ENCODE measurements at places on chromosomes 3 and 15. TPM values are rescaled to one million over a fixed set of nuclear protein-coding genes. Genes with fewer than 3 reads are reported as not detected.

DNA sequence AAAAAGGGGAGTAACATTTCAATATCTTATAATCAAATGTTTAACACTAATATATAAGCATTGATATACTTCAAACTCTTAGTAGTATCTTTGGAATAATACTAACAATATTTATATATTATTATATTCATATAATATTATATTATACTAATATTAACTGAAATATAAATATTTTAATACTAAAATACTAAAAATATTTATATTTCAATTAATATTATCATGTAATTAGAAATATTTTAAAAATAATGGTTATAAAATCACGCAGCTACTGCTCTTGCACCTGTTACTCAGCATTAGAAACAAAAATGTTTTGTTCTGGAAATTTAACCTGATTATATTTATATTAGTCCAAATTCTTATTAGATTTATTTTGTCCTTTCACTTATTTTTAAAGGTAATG lies 12.6 kb upstream of the ATP8B4 start:
- no peak overlapping the region for H3K27ac ChIP-seq
- no peaks in the 10 kb centered on the region for H3K36me3 ChIP-seq
- no peak for DNase-seq
- no peaks in the 10 kb centered on the region for H3K4me1 ChIP-seq
- no peak overlapping the region for H3K4me3 ChIP-seq

- H3K4me3 ChIP-seq, result no peak overlapping the region
- H3K27ac ChIP-seq, result no peak overlapping the region
- no peaks in the 10 kb centered on the region for H3K36me3 ChIP-seq
- DNase-seq, result no peak
These were observed 17.4 kb upstream of the CEMIP start for GRCh38 chr15:80761754-80762153.

- no peaks in the 10 kb centered on the region for H3K27me3 ChIP-seq
- peaks cover 10% of the 10 kb centered on the region for H3K4me1 ChIP-seq
- no peaks in the 10 kb centered on the region for H3K36me3 ChIP-seq
- H3K4me3 ChIP-seq, result no peak overlapping the region
- H3K27ac ChIP-seq, result no peak overlapping the region
These were observed 1.5 kb upstream of the RBM15B start for GRCh38 chr3:51389423-51390183.

GRCh38 chr15:39118510-39118909 lies 462.4 kb upstream of the THBS1 start:
- H3K4me3 ChIP-seq, result no peak overlapping the region
- no peak overlapping the region for H3K27ac ChIP-seq
- no peak for DNase-seq
- H3K27me3 ChIP-seq, result no peaks in the 10 kb centered on the region

GRCh38 chr3:175735866-175736265 lies 876.7 kb downstream of the NAALADL2 start:
- H3K27me3 ChIP-seq, result no peaks in the 10 kb centered on the region
- DNase-seq, result no peak
- no peaks in the 10 kb centered on the region for H3K36me3 ChIP-seq
- H3K4me1 ChIP-seq, result no peaks in the 10 kb centered on the region
- no peak overlapping the region for H3K4me3 ChIP-seq

SEMA3G gene
- 24.8 TPM for total RNA-seq

CYP1A1 gene
- 0.70 TPM for total RNA-seq

SLC25A38 gene
- 30.3 TPM for total RNA-seq

- no peak for DNase-seq
- H3K36me3 ChIP-seq, result no peaks in the 10 kb centered on the region
- H3K27me3 ChIP-seq, result no peaks in the 10 kb centered on the region
- H3K4me3 ChIP-seq, result no peak overlapping the region
These were observed 30.1 kb upstream of the C3orf80 start for GRCh38 chr3:160195106-160195505.

GRCh38 chr15:67815036-67815592 lies 10.2 kb upstream of the SKOR1 start:
- H3K36me3 ChIP-seq, result no peaks in the 10 kb centered on the region
- no peaks in the 10 kb centered on the region for H3K4me1 ChIP-seq
- no peaks in the 10 kb centered on the region for H3K27me3 ChIP-seq
- H3K4me3 ChIP-seq, result no peak overlapping the region
- no peak overlapping the region for H3K27ac ChIP-seq

DNA sequence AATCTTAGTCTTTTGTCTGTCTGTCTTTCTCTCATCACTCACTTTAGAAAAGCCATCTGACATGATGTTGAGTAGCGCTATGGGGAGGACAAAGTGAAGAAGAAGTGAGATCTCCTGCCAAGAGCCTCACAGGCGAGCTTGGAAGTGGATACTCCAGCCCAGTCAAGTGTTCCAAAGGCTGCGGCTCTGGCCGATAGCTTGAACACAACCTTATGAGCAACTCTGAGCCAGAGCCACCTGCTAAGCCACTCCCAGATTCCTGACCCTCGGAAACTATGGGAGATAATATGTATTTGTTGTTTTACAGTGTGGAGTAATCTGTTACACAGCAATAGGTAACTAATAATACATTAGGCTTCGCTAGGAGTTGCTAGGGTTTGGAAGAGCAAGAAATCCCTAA lies 76.2 kb downstream of the MB21D2 start:
- no peaks in the 10 kb centered on the region for H3K27me3 ChIP-seq
- no peaks in the 10 kb centered on the region for H3K4me1 ChIP-seq
- H3K4me3 ChIP-seq, result no peak overlapping the region
- no peaks in the 10 kb centered on the region for H3K36me3 ChIP-seq
- no peak for DNase-seq

POLR2M gene
- total RNA-seq, result 225 TPM

DNA sequence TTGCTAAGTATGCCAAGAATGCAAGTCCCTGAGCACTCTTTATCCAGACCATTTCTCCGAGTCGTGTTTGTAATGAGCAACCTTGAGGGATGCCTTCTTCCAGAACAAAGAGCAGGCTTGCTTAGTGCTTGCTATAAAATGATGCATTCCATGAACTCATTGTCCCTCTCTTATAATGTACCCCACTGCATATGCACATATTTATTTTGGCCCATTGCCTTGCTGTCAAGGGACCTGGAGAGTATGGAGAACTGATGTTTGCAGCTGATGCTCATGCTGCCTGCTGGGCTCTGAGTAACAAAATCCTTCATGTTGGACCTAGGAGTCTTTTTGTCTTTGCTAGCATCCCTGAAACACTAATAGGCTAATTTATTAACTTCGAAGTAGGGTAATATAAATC lies 97.8 kb upstream of the AADACL2 start:
- no peaks in the 10 kb centered on the region for H3K27me3 ChIP-seq
- no peak for DNase-seq
- no peak overlapping the region for H3K4me3 ChIP-seq
- H3K4me1 ChIP-seq, result no peaks in the 10 kb centered on the region
- H3K36me3 ChIP-seq, result no peaks in the 10 kb centered on the region

GRCh38 chr3:111619833-111620232 lies 24.7 kb upstream of the ZBED2 start:
- no peaks in the 10 kb centered on the region for H3K27me3 ChIP-seq
- no peak for DNase-seq
- H3K4me1 ChIP-seq, result peaks cover 5% of the 10 kb centered on the region
- H3K36me3 ChIP-seq, result no peaks in the 10 kb centered on the region

- DNase-seq, result no peak
- no peaks in the 10 kb centered on the region for H3K4me1 ChIP-seq
- no peaks in the 10 kb centered on the region for H3K27me3 ChIP-seq
- H3K36me3 ChIP-seq, result no peaks in the 10 kb centered on the region
- H3K4me3 ChIP-seq, result no peak within 1 kb of the TSS
- no peak within 1 kb of the TSS for H3K27ac ChIP-seq
These were observed at the start of gene DNASE1L3 for GRCh38 chr3:58210761-58211460. TSS of gene DNASE1L3 (minus strand) at chr3:58210972. CDS start at chr3:58210906, 66 bp downstream.

GRCh38 chr15:45747426-45747825 lies 112.6 kb downstream of the SQOR start:
- no peak for DNase-seq
- no peak overlapping the region for H3K27ac ChIP-seq
- H3K4me1 ChIP-seq, result no peaks in the 10 kb centered on the region
- no peak overlapping the region for H3K4me3 ChIP-seq

GOLGA8S gene
- total RNA-seq, result not detected

EIF5A2 gene
- total RNA-seq, result 2.3 TPM

DNA sequence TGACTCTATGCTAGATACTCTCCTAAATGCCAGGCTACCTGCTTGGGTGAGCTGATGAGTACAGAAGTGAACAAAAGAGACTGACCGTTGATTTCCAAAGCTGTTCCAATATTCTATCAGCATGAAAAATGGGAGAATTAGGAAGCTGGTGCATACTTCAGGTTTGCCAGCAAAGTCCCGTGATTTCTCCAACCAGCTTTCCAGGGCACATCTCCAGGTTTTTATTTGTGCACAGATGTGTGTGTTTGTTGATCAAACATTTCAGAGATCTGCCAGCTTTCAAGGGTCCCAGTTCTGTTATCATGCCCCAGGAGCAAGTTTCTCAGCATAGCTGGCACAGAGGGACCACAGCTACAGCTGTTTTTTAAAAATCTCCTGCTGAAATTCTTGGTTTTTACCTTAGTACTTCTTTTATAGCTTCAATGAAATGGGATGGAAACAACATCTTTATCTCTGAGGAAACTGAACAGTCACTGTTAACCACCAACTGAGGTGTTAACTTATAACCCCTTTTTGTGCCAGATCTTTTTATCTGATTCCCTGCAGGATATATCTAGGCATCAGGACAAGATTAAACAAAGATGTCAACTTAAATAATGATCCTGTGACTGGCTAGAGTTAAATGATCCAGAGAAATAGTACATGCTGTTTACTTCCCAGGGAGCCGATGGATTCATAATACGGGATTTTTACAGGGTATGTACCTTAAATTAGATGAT lies 380.8 kb downstream of the GRM7 start:
- no peak overlapping the region for H3K4me3 ChIP-seq
- H3K4me1 ChIP-seq, result no peaks in the 10 kb centered on the region
- no peaks in the 10 kb centered on the region for H3K36me3 ChIP-seq
- DNase-seq, result no peak
- no peak overlapping the region for H3K27ac ChIP-seq

DNA sequence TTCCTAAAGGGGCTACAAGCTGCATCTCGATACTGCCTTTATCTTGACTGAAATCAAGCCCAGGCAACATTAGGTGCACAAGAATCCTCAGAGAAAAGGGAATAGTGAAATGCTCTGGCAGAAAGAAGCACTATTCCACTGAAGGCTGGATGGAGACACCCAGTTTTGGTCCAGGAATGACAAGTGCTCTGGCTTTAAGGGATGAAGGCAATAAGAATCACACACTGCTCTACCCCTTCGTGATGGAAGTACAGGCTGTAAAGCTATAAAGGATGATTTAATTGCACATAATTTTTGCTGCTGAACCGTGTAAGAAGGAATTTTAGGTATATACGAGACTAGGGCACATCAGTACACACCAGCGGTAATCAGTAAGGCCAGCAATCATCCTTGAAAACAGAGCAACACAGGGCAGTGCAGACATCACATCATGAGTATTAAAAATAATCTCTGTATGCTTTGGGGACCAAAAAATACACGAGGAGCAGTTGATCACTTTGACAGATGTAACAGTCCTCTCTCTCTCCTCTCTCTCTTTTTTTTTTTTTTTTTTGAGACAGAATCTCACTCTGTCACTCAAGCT lies 414.6 kb upstream of the TBL1XR1 start:
- no peak for DNase-seq
- H3K36me3 ChIP-seq, result no peaks in the 10 kb centered on the region
- H3K4me1 ChIP-seq, result no peaks in the 10 kb centered on the region
- H3K27ac ChIP-seq, result no peak overlapping the region

SCAANT1 gene
- total RNA-seq, result not detected
